C1 segment of cervical spinal cord (tissue), 14 donors: ENCODE measurements at places on chromosomes 12 and 14.
A peak's percentile ranks its signal among the peaks of the same experiment; 100 is the strongest.

DNA sequence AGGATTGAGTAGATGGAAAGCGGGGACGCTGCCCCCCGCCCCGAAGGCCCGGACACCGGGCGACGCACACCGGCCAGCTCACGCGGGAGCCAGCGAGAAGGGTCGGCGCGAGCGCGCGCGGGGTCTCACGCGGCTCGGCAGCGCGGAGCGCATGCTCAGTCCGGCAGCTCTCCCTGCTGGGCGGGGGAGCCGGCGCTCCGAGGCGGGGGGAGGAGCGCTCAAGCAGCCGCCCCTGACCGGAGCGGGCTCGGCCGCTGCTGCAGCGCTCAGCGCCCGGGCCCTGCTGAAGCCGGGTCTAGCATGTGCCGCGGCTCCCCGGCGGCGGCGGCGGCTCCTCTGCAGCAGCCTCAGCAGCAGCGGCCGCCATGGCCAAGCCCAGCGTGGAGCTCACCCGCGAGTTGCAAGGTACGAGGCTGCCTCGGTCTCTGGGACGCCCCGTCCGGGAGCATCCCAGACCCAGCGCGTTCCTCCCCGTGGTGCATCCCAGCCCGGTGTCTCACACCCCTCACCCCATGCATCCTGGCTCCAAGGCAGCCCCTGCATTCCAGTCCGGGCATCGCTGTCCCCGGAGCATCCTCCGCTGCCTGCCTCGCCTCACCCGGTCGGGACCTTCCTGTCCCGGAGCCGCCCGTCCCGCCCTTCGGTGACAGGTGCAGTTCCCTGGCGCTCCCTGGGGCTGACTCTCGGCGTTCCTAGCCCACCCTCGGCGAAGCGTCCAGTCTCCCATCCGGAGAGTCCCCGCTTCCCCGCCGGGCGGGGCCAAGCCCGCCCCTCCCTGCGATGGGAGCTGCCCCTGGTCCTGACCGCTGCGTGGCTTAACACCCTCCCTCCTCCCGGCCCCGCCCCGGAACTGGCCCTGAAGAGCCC lies at the start of gene CARMIL3:
CARMIL3 (plus strand) TSS at position 221 of the 867 bp plus-strand sequence; CDS start at position 366, 145 bp downstream.
- peak; percentile 58 for DNase-seq

DNA sequence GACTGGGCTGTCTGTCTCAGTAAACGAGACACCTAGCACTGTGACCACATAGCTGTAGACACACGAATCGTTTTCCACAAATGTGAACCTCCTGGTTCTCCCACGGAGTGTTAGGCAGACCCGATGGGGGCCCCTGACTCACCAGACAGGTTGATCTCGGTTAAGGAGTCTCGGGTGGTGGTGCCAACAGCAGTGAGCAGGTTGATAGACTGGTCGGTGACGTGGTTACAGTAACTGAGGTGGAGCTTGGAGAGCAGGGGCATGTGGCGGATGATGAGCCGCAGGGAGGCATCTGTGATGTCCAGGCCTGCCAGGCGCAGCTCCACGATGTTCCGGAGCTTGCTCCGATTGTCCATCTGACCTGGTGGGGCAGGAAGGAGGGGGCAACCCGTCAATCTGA lies 39.8 kb downstream of the RNF34 start:
- no peak for DNase-seq

DNA sequence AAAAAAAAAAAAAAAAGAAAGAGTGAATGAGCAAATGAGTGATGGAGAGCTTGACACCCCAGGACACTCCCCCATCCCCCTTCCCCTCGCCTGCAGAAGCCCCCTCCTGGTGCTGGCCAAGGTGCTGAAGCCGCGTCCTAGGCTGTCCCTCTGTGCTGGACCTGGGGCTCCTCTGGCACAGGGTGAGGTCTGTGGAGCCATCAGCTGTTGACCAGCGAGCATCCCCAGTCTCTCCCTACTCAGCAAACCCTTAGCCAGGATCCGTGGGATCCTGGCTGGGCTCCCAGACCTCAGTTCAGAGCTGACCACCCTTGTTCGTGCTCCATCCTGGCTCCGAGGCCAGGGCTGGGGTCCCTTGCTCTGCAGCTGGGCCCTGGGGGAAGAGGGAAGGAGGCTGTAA lies 5.4 kb upstream of the KIF26A start:
- DNase-seq: no peak

DNA sequence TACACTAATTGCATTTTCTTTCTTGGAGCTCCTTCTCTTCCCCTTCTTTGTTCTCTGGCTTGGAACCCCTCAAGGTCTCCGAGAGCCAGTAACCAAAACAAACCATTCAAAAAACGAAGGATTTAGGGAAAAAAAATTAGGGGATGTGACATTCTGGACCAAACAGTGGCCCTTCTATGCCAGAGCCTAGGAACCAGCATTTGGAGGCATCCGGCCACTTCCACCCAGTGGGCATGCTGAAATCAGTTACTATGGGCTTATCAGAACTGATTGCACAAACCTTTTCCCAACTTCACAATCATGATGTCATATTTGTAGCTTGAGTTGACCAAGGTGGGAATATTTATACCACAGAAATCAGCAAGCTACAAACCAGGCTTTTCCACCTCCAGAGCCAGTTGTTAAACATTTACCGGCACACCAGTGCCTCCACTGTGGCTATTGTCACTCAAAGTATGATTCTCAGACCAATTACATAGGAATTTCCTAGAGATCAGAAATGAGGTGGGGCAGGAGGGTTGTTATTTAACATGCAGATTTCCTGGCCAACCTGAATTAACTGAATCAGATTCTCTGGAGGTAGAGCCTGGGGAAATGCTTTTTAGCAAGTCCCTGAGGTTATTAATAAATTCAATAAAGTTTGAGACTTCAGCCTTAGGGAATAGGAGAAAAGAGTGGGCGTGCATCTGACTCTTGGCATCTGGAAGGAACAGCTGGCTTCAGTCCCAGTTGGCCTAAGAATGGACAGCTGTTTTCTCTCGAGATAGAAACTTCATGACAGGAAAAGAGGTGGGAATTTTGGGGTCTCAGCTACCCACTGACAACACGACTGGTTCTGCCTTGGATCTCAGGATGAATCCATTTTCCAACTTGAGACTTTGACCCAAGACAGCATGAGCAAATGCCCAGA lies 273.9 kb downstream of the ZFP36L1 start:
- no peak for DNase-seq

DNA sequence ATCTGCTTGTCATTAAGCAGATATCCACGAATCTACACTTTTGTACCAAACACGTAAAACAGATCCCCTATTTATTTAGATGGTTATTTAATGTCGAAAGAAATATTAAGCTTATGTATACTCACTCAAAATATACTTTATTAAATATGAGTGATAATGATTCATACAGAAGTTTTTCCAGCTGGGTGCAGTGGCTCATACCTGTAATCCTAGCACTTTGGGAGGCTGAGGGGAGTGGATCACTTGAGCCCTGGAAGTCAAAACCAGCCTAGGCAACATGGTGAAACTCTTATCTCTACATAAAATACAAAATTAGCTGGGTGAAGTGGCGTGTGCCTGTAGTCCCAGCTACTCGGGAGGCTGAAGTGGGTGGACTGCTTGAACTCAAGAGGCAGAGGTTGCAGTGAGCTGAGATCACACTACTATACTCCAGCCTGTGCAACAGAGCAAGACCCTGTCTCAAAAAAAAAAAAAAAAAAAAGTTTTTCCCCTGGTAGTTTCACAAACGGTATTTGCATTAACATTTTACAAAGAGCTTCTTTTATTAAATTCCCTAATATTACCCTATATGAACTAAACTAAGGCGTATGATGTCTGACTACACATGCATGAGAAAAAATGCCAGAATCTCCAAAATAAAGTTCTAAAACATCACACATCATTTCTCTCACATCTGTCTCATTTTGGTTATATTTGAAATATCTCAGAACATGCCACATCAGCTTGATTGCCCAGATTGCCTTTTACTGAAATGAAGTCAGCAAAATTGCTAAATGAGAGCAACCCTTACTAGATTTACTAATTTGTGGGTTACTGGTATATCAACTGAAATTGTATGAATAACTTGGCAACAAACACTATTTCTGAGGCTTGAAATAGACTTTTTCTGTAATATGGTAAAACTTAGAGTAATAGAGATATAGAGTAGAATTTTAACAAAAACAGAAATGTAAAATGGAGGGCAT lies 74.9 kb downstream of the PAWR start:
- DNase-seq: no peak

GRCh38 chr14:77123381-77124325 lies 17.9 kb downstream of the ZDHHC22 start:
- peak; percentile 20 for DNase-seq

DNA sequence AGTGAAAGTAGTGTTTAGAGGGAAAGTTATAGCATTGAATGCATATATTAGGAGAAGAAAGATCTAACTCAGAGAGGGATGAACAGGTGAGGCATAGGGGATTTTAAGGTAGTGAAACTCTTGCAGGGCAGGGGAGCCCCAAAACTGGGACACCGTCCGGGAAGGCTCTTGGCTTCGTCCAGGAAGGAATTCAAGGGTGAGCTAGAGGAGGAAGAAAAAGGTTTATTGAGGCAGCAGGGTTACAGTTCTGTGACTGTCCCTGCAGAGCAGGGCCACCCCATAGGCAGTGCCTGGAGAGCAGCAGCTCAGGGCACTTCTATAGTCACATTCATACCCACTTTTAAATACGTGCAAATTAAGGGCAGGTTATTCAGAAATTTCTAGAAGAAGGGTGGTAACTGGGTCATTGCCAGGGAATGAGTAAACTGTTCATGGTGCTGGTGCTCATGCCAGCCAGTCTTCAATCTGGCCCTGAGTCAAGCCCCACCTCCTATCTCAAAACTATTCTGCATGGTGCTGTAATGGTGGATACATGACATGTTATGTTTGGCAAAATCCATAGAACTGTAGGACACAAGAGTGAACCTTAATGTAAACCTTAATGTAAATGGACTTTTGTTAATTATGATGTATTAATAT lies 1.2 kb upstream of the OAS1 start:
- DNase-seq: no peak

- DNase-seq: no peak
These were observed 7.3 kb upstream of the FRMD6 start for GRCh38 chr14:51644217-51644933.

DNA sequence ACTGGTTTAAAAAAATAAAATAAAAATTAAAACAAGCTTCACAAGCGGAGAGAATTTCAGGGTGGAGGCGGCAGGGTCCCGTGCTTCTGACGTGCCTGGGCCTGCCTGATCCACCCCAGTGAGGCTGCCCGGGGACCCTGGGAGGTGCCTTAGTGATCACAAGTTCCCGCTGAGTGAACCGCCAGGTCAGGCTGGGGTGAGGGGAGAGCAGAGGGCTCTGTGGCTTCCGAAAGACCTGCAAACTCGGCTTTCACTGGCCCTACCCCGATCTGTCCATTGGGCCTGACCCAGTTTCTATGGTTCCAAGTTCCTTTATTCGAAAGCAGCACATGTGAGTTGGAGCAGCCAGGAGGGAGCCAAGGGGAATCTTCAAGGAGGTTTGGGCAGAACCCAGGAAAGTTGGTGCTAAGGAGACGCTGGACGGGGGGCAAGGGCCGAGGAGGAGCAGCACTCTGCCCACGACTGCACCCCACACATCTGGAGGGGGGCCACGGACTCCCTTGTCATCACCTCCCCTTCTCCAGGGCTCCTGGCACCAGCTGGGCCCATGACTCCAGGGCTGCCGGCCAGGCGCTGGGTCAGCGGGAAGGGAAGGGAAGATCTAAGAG lies 12.9 kb downstream of the MMP14 start:
- no peak for DNase-seq

DNA sequence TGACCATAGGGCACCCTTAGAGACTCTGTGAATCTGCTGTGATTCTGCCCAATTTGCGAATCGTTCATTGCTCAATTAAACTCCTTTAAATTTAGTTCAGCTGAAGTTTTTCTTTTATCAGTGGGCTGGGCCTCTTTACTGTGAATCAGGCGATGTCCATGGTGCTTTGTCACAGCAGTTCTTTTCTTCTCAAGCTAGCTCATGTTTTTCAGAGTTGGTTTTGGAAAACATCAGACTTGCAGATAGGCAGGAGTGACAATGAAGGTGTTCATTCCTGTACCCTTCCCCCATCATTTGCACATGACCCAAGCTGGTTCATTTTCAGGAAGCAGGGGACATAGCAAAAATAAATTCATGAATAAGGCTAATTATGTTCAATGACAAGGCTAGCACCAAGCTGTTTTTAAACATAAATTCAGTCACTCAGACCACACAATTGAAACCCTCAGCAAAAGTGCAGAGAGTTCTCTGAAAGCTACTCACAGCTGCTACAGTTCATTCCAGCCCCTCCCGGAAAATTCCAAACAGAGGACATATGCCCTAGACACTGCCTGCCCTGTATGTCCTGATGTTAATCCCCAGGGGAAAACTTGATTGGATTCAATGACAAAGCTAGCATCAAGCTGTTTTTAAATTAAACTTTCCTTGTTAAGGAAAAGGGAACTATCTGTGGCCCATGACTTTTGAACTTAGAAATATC lies 383.3 kb downstream of the C12orf75 start:
- DNase-seq: no peak

DNA sequence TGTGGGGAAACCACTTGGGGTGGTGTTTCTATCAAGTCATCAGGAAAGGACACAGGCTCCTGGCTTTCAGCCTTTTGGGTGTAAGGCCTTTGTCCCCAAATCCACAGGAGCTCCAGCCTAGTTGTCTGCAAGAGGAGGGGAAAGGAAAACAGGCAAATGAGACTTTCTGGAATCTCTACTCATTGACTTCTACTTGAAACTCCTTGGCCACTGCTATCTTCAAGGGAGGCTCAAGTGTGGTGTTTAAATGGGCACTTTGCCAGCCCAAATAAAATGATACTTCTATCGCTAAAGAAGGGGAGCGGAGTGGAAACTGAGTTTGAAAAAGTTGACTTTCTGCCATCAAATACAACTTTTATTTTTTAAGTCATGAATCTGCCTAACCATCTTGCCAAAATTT lies 445.9 kb upstream of the RGS6 start:
- no peak for DNase-seq

DNA sequence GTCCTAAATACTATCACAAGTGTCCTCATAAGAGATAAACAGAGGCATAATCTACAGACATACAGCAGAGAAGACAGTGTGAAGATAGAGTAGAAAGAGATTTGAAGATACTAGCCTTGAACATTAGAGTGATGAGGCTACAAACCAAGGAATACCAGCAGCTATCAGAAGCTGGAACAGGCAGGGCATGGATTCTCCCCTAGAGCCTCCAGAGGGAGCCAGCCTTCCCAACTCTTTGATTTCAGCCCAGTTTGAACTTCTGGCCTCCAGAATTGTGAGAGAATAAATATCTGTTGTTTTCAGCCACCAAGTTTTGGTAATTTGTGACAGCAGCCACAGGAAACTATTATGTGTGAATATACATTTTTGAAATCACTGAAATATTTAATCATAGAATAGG lies 47.2 kb downstream of the CCDC91 start:
- DNase-seq: no peak

GRCh38 chr12:49763006-49763591 lies 21.7 kb downstream of the TMBIM6 start:
- DNase-seq: peak; percentile 10
